ENCODE measurements at places on chromosomes 5 and 9.

DNA sequence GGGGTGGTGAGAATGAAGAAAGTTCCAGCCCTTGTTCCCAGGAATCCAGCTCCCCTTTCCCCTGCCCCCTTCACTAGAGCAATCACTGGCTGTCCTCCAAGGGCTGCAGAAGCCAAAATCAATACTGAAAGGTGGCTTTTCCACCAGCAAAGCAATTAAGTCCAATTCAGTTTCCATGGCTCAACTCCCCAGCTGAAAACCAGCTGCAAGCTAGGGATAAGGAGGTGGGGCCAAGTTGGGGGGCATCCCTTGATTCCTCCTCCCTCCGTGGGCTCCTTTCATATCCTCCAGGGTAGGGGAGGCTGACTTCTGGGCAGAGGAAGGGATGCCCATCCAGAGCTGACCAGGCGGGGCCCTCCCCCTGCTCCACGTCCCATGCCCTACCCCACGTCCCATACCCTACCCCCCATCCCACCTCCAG is 22.7 kb downstream of the CAMK2A start:
- no peak for DNase-seq

DNA sequence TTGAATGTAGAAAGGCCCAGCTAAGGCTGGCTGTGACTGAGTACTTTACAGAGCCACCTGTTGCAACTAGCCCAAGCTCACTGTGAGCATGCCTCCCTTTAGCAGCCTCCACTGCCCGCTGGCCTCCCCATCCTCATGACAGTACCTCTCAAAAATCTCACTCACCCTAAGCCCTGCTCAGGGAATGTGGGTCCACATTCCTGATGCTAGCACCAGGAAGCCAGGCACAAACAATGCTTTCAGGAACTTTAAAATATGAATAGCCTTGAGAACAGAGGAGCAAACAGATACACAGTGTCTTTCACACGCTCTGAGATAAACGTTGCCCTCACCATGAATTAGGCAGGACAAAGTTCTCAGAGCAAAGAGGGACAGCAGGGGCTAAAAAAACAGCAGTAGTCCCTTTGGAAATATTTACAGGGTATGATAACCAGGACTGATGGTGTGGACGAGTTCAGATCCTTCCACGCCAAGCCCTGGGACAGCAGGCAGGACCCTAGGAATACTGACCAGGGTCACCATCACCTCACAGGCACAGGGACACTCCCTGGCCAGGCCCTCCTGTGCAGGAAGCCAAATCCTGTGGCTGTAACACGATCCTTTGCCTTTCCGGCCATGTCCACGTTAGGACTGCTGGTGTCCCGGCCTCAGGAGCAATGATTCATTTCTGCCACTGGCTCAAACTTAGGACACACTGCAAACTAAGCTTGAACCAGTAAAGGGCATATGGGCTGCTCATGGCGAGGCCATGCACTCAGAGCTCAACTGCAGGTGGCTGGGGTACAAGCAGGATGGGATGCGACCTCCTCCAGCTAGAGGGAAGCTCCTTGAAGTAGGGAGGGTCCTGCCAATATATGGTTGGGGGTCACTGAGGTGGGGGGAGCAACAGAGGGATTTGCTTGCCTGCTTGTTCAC is 9.6 kb downstream of the ACSL6 start:
- DNase-seq = no peak

DNA sequence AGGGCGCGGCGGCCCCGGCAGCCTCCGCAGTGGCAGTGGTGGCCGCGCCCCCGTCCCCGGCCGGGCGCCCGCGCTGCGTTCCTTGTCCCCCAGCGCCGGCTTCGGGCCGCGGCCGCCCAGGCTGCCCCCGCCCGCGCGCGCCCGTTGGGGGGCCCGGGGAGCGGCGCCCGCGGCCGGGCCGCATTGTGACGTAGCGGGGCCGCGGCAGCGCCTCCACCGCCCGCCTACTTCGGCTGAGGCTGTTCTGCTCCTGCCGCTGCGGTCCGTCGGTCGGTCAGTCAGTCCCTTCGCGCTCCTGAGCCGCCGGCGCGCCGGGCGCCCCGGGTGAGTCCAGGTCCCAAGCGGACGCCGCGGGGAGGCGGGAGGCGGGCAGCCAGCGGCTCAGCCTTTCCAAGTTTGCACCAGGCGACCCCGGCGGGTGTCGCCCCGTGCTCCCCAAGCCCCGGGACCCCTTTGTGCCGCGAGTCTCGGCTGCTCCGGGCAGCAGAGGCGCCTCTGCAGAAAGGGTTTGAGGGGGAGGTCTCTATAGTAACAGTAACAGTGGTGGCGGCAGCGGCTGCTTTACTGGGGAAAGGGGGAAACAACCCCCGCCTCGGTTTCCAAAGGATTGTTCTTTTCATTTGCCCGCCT is at the start of gene SNCAIP:
SNCAIP (plus strand) TSS at position 277 of the 630 bp plus-strand sequence. CDS start 78,898 bp downstream, outside the sequence.
- DNase-seq = peak; percentile 13

- no peak for DNase-seq
These were observed 144.6 kb upstream of the RPS23 start for GRCh38 chr5:82422751-82423181.

DNA sequence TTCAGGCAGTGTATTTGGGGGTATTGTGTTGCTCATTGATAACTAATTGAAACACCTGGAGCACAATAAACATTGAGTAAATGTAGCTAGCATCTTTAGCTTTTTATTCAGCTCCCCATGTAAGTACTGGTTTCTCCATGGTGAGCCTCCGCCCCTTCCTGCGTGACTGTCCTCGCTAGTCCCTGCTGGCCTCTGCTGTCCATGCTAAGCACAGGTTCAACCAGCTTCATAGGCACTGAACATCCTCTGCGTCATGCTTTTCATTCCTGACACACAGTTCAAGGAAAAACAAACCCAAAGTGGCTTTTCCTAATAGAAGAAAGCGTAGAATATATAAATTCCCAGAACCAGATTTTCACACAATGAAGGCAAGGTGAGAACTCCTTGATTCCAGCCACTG is 27.3 kb upstream of the DAP start:
- DNase-seq = no peak

GRCh38 chr5:126014676-126015075 is 408.5 kb upstream of the GRAMD2B start:
- DNase-seq = no peak

GRCh38 chr5:67014957-67015400 is 181.6 kb downstream of the CD180 start:
- DNase-seq = no peak

DNA sequence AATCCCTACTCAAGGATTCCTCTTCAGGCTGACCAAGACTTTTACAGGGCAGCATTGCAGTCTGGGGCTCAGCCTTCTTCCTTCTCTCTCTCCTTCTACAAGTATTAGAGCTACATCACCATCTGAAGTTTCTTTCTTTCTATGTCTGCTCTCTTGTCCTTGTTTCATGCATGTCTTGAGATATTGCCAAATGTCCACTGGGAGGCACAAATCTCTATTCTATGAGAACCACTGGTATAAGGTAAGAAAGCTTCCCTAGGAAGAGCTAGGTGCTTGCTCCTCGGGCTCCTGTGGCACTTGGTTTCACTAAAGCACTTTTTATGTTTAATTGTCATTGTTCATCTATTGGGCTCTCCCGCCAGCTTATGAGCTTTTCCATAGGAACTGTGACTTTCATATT is 289.2 kb upstream of the PCSK5 start:
- DNase-seq = no peak

DNA sequence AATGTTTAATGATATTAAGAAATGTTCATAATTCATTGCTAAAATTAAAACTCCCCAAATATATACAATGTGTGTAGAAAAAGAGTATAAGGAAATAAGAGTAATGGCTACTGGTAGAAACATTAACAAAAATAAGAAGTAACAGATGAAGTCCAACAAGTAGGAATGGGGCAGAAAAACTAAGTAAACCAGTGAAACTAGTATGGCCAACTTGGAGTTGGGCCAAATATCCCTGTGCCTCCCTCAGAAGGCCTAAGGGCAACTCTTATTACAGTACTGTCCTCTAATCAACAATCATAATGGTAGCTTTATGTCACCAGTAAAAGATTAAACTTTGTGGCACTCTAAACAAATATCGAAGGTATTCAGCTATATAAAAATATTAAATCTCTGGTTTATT is 93.5 kb downstream of the SSBP2 start:
- no peak for DNase-seq

- DNase-seq = no peak
These were observed 1050.4 kb downstream of the MAT2B start for GRCh38 chr5:164555809-164556208.

GRCh38 chr9:133101356-133102189 is 19.5 kb downstream of the RALGDS start:
- no peak for DNase-seq

DNA sequence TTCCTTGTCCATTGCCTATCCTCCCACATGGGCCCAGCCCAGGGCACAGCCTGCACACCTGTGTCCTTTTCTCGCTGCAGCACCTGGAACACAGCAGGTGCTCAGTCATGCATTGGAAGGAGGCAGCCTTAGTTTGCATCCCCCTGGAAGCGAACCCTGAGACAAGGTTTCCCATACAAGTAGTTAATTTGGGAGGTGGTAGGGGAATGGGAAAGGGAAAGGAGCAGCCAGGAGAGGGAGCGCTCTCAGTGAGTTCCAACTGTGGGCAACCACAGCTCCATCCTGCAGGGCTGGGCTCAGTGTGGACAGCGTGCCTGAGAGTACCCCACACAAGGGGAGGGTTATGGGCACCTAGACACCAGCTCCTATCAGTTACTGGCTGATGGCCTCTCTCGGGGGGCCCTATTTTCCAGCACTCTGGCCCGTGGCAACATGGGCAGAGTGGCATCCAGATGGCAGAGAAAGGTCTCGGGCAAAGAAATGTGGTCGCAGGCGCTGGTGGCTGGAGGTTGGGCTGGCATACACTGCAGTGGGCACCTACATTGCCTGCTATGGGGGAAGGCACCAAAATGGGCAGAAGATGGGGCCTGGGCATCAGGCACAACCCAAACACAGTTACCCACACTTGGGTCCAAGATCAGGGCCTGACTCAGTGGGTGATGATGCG is 50.1 kb downstream of the TSPAN17 start:
- no peak for DNase-seq

GRCh38 chr9:69932901-69933300 is 110.7 kb upstream of the MAMDC2 start:
- DNase-seq = no peak

DNA sequence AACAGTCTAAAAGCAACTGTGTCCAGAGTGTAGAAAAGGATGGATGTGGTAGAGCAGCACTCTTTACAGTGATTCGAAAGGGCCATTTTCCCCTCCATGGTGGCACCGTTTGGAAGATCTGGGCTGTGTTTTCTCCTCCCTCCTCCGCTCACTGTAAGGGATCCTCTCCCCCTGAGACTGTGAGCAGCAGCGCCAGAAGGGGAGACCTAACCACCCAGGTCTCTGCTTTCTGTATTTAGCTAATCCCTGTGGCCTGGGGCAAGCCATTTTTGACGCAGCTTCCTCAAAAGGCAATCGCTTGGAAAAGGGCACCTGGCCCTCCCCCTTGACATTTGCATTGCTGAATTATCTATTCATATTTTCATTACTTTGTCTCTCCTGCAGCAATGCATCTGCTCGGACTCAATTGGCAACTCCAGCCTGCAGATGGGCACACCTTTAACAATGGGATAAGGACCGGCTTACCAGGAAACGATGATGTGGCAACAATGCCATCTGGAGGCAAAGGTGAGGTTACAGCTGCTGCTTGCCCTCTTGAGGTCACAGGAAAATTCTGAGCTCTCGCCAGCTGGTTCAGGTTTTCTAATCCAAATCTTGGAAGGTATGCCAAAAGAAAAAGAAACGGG is 244.3 kb upstream of the WWC1 start:
- DNase-seq = no peak

GRCh38 chr9:18452276-18452675 is 21.7 kb upstream of the ADAMTSL1 start:
- DNase-seq = no peak

GRCh38 chr9:80995759-80996158 is 693.6 kb downstream of the TLE1 start:
- DNase-seq = no peak

GRCh38 chr5:123455640-123456039 is 32.4 kb upstream of the CEP120 start:
- no peak for DNase-seq

DNA sequence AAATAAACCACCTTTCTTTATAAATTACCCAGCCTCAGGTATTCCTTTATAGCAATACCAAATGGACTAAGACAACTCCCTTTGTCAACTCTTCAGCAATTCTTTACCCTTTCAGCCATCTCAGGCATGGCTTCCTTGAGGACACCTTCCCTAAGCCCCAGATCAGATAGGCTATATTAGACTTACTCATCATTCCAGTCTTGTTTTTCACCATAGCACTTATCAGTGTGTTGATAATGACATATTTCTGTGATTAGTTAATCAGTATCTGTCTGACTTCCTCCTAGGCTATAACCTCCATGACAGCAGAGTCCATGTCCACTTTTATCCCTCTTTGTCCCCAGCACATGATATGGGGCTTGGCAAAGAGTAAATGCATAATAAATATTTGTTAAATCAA is 238.1 kb downstream of the ACTL7B start:
- no peak for DNase-seq

GRCh38 chr9:95901506-95901905 is 26.0 kb downstream of the ERCC6L2 start:
- DNase-seq = no peak

DNA sequence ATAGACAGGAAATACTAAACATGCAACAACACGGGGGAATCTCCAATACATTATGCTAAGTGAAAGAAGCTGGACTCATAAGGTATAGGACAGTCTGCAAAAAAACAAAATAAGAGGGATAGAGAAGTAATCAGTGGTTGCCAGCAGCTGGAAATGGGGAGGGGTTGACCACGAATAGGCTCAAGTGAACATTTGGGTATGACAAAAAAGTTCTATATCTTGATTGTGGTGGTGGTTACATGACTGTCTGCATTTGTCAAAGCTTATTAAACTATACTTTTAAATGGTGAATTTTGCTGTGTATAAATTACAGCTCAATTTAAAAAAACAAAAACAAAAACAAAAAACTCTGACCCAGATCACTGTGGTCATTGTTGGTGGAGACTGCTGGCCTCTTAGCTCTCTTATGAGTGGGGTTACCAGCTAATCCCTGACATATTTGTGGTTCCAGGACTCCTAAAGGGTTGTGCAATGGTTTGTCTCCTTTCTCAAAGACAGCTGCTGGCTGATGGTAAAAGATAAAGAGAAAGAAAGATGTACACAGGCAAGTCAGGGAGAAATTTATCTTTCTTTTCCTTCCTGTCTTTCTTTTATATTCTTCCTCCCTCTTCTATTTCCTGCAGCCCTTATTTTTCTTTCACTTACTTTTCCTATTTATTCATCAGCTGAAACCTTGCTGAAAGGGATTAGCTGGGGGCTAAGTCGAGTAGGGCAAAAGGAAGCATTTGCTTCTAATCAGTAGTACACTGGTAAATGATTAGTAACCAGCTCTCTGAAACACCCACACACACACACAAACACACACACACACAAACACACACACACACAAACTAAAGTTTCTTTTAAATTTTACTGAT is 42.6 kb upstream of the APC start:
- DNase-seq = no peak

- DNase-seq = no peak
These were observed 256.9 kb upstream of the COX7C start for GRCh38 chr5:86360801-86361200.

DNA sequence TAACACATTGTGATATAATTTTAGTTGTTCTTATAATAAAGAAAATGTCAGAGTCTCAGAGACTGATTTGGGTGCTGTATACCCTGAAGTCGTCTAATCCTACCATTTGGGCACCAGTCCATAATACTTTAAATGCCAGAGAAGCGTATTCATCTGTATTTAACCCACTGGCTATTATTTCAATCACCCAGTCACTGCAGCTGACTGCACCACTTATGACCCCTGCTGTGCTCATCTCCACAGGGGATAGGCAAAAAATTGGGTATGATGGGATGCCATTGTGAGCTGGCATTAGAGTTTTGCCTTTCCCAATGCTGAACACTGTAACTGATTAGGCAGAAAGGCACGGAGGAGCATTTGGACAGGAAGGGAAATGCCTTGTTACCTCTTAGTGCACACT is 599.7 kb downstream of the CAAP1 start:
- no peak for DNase-seq

All from cortex of kidney (tissue), 1 donor.